HT1080 (cell line): ENCODE measurements at places on chromosomes 7 and 10.

- no peak for DNase-seq
These were observed 51.0 kb upstream of the WAC start for GRCh38 chr10:28481968-28482367.

DNA sequence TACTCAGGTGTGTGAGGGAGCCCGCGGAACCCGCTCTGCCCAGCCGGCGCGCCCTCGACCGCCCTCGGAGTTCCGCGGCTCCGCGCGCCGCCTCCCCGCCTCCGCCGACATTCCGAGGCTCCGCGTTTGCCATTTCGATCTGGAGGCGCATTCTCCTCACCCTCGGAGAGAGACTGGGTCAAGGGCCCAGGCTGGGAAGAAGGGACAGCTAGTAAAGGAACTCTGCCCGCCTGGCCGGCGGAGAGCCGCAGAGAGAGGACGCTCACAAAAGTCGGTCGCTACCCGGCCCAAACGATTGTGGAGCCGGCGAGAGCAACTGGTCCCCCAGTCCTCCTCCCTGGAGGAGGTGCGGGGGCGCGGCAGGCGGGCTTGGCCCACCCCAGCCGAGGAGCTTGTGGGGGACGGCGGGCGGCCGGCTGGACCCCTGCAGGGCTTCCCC, 74.5 kb upstream of the LEP start:
- no peak for DNase-seq

DNA sequence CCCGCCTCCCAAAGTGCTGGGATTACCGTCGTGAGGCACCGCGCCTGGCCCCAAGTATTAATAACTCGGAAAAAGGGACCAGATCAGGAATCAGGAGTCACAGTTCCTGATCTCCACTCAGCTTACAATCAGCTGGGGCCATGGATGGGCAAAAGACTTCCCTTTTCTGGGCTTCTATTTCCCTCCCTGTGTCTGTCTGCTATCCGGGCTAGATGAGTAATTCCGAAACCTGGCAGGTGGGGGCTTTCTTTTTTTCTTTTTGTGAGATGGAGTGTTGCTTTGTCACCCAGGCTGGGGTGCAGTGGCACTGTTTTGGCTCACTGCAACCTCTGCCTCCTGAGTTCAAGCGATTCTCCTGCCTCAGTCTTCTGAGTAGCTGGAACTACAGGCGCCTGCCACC, 11.6 kb downstream of the RPS24 start:
- DNase-seq: no peak

- no peak for DNase-seq
These were observed 55.9 kb downstream of the MYO3A start for GRCh38 chr10:25989951-25990350.

DNA sequence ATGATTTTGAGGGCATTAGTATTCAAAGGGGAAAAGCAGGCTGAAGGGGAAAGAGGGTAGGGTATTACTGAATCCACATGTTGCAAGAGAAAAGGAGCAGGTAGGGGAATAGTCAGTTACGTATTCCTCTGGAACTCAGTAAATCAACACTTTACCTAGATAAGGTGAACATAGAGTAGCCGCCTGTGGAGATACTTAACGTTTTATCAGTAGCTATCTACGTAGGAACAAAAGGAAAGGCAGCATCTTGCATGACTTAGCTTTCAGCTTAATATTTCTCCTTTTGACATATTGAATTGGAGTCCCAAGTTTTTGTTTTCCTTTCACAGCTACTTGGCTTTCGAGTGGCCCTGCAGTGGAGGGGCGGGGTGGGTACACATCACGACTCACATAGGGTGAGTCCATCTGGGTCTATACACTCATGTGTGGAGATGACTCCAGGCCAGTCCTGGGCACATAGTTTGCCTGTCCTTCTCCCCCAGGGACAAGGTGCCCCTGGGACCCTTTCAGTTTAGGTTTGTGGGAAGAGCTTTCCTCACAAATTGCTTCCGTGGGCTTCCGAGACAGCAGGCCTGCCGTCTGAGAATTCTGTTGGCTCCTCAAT, 48.1 kb downstream of the CCNY start:
- peak; percentile 23 for DNase-seq

GRCh38 chr7:141557360-141557759, 6.2 kb downstream of the AGK start:
- DNase-seq: no peak

DNA sequence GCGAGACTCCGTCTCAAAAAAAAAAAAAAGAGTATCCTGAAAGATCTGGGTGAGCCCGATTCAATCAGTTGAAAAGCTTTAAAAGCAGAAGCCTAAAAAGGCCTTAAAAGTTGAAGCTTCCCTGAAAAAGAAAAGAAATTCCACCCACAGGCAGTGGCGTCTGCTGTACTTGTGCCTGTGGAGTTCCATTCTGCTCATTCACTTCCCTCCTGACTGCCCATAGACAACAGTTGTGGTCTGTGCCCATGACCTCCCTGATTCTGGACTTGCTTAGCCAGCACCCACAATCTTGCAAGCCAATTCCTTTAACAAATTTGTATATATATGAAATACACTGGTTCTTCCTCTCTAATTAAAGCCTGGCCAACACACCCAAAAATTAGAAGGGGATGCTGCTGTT, 141.7 kb downstream of the DLG5 start:
- peak; percentile 67 for DNase-seq

DNA sequence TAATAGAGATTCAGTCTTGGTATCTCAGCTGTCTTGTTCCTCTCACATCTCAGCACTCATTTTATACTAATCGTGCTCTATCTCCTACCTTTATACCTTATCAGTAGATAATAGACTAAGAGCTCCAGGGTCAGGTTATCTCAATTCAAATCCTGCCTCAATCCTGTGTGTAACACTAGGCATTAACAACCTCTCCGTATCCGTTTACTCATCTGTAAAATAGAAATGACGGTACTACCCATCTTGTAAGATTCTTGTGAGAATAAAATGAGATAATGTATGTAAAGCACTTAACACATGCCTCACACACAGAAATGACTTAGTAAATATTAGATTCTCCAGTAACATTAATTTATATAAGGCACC, 622 bp upstream of the P4HA1 start:
- DNase-seq: no peak

- no peak for DNase-seq
These were observed 5.1 kb upstream of the SH2D4B start for GRCh38 chr10:80532571-80532970.

DNA sequence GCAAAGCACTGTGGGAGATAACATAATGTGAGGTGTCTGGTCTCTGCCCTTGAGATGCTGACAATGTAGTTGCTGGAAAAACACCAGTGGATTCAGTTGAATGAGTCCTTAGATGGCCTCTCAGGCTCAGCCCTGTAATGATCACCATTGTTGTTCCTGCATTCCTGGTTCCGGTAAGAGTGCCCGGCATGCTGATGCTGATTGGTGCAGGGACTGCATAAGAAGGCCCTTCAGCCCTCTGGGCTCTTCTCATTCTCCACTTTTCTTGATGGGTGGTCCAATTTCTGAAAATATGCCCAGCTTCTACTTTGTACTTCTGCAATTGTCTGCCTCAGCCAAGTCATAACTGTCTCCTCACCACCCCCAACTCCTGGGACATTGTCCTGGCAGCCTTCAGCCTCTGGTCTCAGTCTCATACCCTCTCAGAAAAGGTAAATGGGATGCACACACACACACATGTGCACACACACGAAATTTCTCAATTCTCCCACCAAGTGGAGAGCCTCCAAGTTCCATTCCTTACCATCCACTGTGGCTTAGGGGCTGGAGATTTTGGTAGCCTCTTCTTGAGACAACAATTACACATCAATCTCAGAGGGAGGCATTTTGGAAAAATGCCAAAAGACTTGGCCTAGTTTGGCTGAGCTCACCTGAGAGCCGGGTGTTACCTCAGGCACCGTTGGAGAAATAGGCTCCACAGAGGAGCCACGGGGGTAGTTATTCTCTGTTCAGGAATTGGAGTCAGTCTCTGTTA, 314.9 kb downstream of the RPS24 start:
- DNase-seq: no peak

DNA sequence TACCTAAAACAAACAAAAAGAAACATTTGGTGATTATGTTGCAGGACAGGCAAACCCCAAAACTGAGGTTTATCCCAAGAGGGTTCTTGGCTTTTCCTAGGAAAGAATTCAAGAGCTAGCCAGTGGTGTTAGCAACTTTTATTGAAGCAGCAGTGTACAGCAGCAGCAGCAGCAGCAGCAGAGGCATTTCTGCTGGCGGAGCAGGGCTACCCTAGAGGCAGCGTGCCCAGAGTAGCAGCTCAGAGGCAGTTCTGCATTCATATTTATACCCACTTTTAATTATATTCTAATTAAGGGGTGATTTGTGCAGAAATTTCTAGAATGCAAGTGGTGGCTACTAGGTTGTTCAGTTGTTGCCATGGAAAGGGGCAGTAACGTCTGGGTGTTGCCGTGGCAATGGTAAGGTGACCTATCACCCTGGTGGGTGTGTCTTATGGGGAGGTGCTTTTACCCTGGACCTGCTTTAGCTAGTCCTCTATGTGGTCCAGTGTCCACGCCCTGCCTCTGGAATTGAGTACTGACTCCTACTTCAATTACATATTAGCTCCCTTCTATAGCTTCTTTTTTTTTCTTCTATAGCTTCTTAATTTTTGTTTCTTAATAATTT, 53.9 kb downstream of the VCL start:
- DNase-seq: no peak

DNA sequence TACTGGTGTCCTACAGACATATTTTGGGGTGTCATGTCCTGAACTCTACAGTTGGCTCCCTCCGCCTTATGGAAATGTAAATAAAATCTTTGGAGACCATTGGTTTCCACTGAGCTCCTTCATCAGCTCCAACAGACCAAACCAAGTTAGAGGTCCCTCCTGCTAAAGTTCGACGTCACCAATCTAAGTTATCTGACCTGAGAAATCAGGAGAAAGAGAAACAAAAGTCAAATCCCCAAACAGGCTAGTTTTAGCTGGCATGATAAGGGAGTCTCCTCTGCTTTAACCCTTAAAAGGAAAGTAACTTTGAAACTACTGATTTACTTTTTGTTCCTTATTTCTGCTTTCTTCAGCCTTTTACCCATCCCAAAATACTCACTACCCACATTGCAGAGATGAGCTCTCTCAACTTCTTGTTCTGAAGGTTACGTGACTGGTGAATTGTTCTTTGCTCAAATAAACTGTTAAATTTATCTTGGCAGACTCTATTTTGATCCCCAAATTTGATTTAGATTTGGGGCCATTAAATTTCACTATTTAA, 39.9 kb downstream of the AVL9 start:
- no peak for DNase-seq

GRCh38 chr7:55493408-55493807, 78.9 kb downstream of the VOPP1 start:
- peak; percentile 31 for DNase-seq

- DNase-seq: no peak
These were observed 23.5 kb downstream of the SNX13 start for GRCh38 chr7:17916786-17917185.

- DNase-seq: no peak
These were observed 64.4 kb downstream of the VSTM4 start for GRCh38 chr10:49050906-49051305.

DNA sequence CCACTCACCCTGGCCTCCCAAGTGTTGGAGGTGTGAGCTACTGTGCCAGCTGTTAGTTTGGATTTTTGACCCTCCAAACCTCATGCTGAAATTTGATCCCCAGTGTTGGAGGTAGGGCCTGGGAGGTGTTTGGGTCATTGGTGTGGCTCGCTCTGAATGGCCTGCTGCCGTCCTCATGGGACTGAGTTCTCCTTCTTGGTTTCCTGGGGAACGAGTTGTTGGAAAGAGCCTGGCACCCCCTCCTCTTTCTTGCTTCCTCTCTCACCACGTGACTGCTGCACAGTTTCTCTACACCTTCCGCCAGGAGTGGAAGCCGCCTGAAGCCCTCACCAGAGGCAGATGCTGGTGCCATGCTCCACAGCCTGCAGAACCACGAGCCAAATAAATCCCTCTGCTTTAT, 253.5 kb downstream of the PHTF2 start:
- no peak for DNase-seq
